ENCODE measurements at places on chromosomes 4 and X. TPM values are rescaled to one million over a fixed set of nuclear protein-coding genes. Genes with fewer than 3 reads are reported as not detected.

DNA sequence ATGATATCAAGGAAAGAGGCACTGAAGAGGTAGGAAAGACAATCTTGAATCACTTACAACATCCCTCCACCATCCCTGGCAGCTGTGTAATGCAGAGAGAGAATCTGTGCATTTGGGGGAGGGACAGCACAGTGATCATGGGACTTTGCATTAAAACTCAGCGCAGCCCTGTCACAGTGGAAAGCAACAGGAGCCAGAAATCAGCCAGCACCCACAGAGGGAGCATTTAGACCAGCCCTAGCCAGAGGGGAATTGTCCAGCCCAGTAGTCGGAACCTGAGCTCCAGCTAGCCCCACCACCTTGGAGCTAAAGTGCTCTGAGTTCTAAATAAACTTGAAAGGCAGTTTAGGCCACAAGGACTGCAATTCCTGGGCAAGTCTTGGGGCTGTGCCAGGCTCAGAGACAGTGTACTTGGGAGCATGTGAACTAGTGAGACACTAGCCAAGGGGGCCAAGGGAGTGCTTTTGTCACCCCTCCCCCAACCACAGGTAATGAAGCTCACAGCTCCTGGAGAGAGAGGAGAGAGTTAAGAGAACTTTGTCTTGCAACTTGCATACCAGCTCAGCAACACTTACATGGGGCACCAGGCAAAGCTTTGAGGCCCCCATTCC, 83.9 kb upstream of the FAM241A start:
- peaks cover 5% of the 10 kb centered on the region for H3K4me1 ChIP-seq
- H3K36me3 ChIP-seq, result no peaks in the 10 kb centered on the region
- no peak overlapping the region for H3K4me3 ChIP-seq
- no peak overlapping the region for H3K27ac ChIP-seq
- no peak for DNase-seq

DNA sequence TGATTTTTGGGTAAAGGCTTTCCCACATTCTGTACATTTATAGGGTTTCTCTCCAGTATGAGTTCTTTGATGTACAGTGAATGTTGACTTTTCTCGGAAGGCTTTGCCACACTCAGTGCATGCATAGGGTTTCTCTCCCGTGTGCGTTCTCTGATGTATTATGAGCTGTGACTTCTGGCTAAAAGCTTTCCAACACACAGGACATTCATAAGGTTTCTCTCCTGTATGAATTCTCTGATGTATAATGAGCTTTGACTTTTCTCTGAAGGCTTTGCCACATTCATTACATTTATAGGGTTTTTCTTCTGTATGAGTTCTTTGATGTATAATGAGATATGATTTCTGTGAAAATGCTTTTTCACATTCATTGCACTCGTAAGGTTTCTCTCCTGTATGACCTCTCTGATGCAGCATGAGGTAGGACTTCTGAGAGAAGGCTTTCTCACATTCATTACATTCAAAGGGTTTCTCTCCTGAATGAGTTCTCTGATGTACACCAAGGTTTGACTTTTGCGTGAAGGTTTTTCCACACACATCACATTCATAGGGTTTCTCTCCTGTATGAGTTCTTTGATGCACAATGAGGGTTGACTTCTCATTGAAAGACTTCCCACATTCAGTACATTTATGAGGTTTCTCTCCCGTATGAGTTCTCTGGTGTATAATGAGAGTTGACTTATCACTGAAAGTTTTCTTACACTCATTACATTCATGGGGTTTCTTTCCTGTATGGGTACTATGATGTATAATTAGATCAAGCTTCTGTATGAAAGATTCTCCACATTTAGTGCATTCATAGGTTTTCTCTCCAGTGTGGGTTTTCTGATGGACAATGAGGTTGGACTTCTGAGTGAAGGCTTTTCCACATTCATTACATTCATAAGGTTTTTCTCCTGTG, 27.3 kb downstream of the ZNF182 start:
- H3K4me1 ChIP-seq, result no peaks in the 10 kb centered on the region
- peaks cover 86% of the 10 kb centered on the region for H3K36me3 ChIP-seq
- no peak overlapping the region for H3K27ac ChIP-seq
- H3K4me3 ChIP-seq, result no peak overlapping the region

GRCh38 chr4:153527690-153528089, 61.5 kb downstream of the TMEM131L start:
- no peaks in the 10 kb centered on the region for H3K27me3 ChIP-seq
- H3K4me3 ChIP-seq, result peak overlapping the region; percentile 47
- no peak for DNase-seq
- peaks cover 46% of the 10 kb centered on the region for H3K36me3 ChIP-seq
- peak overlapping the region; percentile 99 for H3K27ac ChIP-seq

DNA sequence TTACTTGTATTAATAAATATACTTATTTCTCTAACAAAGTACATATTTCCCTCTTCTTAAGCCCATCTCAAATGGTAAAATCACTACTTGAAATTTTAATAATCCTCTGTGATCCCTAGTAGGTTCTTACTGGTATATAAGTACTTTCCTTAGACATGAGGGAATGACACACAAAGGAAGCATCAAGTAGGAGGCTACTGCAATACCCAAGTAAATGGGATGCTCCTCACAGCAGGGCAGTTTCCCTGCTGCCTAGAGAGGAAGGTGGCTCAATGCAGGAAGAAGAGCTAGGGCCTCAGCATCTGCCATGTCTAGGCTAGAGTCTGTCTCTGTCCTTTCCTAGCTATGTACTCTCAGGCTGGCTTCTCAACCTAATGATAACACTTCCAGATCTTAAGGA, 122.1 kb upstream of the DIPK2B start:
- DNase-seq, result no peak
- peaks cover 15% of the 10 kb centered on the region for H3K27me3 ChIP-seq
- H3K4me3 ChIP-seq, result no peak overlapping the region
- H3K27ac ChIP-seq, result no peak overlapping the region
- no peaks in the 10 kb centered on the region for H3K36me3 ChIP-seq

DNA sequence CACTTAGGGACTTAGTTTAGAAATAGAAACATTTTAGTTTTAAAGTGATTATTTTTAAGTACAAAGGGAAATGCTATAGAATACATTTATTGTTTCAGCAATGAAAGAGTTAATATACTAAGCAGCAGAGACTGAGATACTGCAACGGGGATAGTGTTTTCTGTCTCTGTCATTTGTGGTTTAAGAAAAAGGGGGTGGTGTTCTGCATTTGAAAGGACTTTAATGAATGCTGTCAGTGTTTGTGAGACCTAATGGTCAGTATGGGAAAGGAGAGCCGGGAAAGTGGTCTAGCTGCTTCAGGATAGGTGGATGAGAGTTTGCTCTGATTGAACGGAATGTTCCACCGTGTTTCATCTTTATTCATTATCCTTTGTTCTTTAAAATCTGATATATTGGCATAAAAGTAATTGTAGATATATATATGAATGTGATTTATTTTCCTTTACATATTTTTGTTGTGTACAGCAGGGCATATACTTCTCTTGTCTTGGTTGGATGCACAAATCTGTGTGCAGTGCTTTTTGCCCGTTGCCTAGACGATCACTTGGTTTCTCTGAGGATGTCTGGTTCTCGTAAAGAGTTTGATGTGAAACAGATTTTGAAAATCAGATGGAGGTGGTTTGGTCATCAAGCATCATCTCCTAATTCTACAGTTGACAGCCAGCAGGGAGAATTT, at the start of gene KLHL5:
KLHL5 (plus strand) TSS at position 139 of the 676 bp plus-strand sequence; CDS start at position 560, 421 bp downstream.
- peaks cover 1% of the 10 kb centered on the region for H3K36me3 ChIP-seq
- peaks cover 12% of the 10 kb centered on the region for H3K4me1 ChIP-seq
- H3K4me3 ChIP-seq, result no peak within 1 kb of the TSS
- no peaks in the 10 kb centered on the region for H3K27me3 ChIP-seq

DNA sequence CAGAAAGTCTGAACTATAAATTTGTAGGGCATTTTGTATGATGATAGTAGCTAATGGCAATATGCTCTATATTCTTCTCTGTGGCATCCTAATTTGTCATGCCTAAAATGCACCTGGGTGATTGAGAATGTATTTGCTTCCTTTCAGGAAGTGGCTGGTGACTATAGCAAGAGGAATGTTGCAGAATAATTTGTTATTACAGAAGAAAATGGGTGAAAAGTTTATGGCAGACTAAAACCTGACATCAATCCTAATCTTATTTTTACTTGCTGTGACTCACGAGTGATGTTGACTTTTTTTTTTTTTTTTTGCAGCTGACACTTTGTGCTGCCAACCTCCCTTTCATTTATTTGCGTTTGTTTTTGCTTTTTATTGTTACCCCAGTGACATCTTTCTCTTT, 141.1 kb downstream of the MSL3 start:
- no peak for DNase-seq
- H3K27me3 ChIP-seq, result no peaks in the 10 kb centered on the region
- no peaks in the 10 kb centered on the region for H3K36me3 ChIP-seq
- no peak overlapping the region for H3K4me3 ChIP-seq
- H3K4me1 ChIP-seq, result no peaks in the 10 kb centered on the region

GRCh38 chrX:106039920-106040319, 1.4 kb upstream of the SERPINA7 start:
- no peak for DNase-seq
- H3K36me3 ChIP-seq, result no peaks in the 10 kb centered on the region

DNA sequence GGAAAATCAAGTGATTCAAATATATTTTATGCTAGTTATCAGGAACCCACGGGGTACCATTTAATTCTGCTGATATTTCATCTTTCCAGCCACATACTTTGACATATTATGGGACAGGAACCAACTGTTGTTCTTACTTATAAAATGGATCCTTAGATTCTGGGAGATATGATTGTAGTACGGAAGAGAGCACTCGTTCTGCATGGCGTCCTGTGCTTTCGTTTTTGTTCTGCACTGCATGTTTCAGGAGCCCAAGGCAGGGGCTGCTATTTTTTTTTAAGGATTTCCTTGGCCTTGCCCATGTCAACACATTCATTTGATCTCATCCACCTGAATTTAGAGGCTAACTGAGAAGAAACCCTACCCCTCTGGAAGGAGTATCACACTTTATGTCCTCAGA, 245.5 kb upstream of the TLL1 start:
- H3K4me3 ChIP-seq, result no peak overlapping the region
- no peak overlapping the region for H3K27ac ChIP-seq
- DNase-seq, result no peak
- no peaks in the 10 kb centered on the region for H3K4me1 ChIP-seq
- no peaks in the 10 kb centered on the region for H3K36me3 ChIP-seq
- H3K27me3 ChIP-seq, result no peaks in the 10 kb centered on the region

DNA sequence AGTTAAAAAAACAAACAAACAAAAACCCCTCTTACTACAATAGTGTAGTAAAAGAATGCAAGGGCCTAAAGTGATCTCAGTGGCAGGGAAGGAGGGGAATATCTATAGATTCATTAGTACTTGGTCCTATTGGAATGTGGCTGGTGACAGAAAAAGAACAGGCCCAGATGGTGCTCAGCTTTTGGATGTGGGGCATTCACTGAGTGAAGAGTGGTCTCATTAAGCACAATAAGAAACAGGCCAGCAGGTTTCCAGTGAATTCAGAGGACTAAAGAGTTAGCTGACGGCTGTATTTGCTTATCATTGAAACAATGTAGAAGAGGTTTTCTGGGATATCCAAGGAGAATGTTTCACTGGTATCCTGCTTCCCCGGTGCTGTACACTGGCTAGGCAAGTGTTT, 243.8 kb upstream of the HHIP start:
- H3K27me3 ChIP-seq, result no peaks in the 10 kb centered on the region
- no peak overlapping the region for H3K27ac ChIP-seq
- no peak for DNase-seq
- H3K4me3 ChIP-seq, result no peak overlapping the region

GRCh38 chrX:105816517-105816916, 5.8 kb upstream of the NRK start:
- DNase-seq, result no peak
- no peaks in the 10 kb centered on the region for H3K36me3 ChIP-seq
- H3K27me3 ChIP-seq, result peaks cover 18% of the 10 kb centered on the region
- H3K4me1 ChIP-seq, result no peaks in the 10 kb centered on the region
- H3K27ac ChIP-seq, result no peak overlapping the region
- no peak overlapping the region for H3K4me3 ChIP-seq

DNA sequence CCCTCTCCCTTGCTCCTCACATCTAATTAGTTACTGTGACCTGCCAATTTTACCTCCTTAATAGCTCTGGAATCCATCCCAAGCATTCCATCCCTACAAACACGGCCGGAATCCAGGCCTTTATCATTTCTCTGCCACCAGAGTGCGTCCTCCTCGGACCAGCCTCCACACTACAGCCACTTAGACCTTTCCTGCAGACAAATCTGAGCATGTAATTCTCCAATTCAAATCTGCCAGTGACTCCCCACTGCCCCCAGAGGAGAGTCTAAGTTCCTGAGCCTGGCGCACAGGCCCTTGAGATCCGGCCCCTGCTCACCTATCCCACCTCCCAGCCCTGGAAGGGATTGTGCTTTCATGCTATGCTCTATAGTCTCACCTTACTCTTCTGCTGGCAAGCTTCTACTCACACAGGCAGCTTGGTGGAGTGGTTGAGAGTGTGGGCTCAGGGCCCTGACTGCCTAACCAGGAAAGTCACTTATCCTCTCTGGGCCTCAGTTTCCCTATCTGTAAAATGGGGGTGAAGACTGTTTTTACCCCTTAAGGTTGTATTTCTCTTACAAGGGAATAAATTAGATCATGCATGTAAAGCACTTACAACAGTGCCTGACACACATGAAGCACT, 31.2 kb downstream of the PJA1 start:
- DNase-seq, result no peak
- peaks cover 26% of the 10 kb centered on the region for H3K27me3 ChIP-seq
- no peak overlapping the region for H3K27ac ChIP-seq
- H3K36me3 ChIP-seq, result no peaks in the 10 kb centered on the region
- no peaks in the 10 kb centered on the region for H3K4me1 ChIP-seq

- H3K4me1 ChIP-seq, result no peaks in the 10 kb centered on the region
- no peaks in the 10 kb centered on the region for H3K27me3 ChIP-seq
- no peak overlapping the region for H3K27ac ChIP-seq
- no peaks in the 10 kb centered on the region for H3K36me3 ChIP-seq
- DNase-seq, result no peak
Observed at GRCh38 chr4:186810613-186811150, 87.0 kb upstream of the FAT1 start.

- peaks cover 4% of the 10 kb centered on the region for H3K27me3 ChIP-seq
- DNase-seq, result no peak
- H3K36me3 ChIP-seq, result no peaks in the 10 kb centered on the region
- H3K4me3 ChIP-seq, result no peak overlapping the region
- H3K27ac ChIP-seq, result no peak overlapping the region
Observed at GRCh38 chr4:87575408-87575807, 32.9 kb upstream of the DSPP start.

DNA sequence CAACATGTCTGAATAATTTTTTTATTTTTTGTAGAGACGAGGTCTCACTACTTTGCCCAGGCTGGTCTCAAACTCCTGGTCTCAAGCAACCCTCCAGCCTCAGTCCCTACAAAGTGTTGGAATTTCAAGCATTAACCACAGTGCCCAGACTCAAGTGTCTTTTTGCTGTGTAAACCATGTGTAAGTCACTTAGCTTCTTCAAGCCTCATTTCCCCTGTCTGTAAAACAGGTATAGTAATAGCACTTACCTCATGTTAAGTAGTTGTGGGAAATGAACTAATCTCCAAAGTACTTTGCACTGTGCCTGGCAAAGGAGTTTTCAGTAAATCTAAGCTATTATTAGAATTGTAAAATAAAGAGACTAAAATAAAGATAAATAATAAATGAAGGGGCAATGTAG, 35.7 kb downstream of the STBD1 start:
- H3K27ac ChIP-seq, result no peak overlapping the region
- no peak overlapping the region for H3K4me3 ChIP-seq
- no peaks in the 10 kb centered on the region for H3K36me3 ChIP-seq
- DNase-seq, result no peak

SEPTIN6 gene
- 187 TPM for total RNA-seq

S100G gene
- not detected for total RNA-seq

LRIT3 gene
- total RNA-seq, result 0.08 TPM

GPR78 gene
- total RNA-seq, result not detected

NDP gene
- total RNA-seq, result not detected

SMIM10L2A gene
- 0.38 TPM for total RNA-seq

PPP2R2C gene
- total RNA-seq, result not detected

UCHL1 gene
- 7.5 TPM for total RNA-seq

RNF212 gene
- 3.3 TPM for total RNA-seq

ELMOD2 gene
- 14.4 TPM for total RNA-seq

RHOXF2 gene
- total RNA-seq, result not detected

APELA gene
- total RNA-seq, result not detected

LUZP4 gene
- not detected for total RNA-seq

MAGEA2B gene
- not detected for total RNA-seq

All from activated naive CD8-positive, alpha-beta T cell treated with anti-CD3 and anti-CD28 coated beads for 36 hours (primary cell).